ENCODE measurements at places on chromosomes 16 and 17.

GRCh38 chr17:43935926-43936261 lies 6.4 kb downstream of the PPY start:
- no peak for DNase-seq

DNA sequence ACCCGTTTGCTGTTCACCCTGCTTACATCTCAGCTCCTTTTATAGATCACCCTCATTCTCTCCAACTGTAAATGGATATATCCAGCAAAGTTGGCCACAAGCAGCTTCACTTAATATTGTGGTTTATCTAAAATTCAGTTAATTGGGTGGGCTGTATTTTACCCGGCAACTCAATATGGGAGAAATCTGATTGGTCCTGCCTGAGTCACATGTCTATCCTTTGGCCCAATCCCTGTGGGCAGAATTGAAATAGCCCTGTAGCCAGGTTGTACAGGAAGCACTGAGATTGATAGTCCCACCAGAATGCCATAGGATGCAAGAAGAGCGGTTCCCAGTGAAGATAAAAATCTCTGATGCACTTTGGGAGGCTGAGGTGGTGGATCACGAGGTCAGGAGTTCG lies 73.2 kb downstream of the AIPL1 start:
- DNase-seq = no peak

GRCh38 chr16:75235721-75236193 lies 15.7 kb downstream of the BCAR1 start:
- no peak for DNase-seq

- no peak for DNase-seq
Observed at GRCh38 chr16:28108590-28109247, 45.2 kb upstream of the GSG1L start.

DNA sequence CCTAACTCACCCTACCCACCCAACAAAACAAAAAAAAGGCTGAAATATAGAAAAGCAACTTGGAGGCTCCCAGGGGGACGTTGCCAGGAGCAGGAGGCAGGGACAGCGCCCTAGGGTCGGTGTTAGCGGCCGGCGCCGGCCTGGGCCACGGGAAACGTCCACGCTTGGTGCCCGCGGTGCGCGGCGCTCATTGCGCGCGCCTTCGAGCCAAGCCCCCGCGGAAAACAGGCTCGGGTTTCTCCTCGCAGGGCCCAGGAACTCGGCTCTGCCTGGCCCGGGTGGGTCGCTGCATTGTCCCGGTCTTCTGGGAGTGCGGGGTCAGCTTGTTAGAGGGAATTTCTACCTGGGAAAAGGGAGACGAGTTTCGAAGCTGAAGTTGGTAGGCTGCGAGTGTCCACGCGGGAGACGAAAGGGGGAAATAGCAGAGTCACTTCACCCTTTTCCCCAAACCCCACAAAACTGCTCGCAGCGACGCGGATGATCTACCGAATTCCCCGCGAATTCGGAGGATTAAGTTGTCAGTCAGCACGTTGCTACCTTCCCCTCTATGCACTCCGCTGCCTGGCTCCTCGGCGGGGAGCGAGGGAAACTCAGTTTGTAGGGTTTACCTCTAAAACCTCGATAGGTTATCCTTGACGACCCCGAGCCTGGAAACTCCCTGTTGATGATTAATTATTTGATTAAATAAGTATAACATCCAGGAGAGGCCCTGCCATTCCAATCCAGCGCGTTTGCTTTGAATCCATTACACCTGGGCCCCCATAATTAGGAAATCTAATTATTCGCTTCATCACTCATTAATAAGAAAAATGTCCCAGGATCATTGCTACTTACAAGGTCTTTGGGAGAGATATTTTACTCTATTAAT lies 751 bp upstream of the FOXC2 start:
- no peak for DNase-seq

GRCh38 chr17:27907976-27908558 lies 14.9 kb upstream of the LYRM9 start:
- DNase-seq = no peak

All from astrocyte of the cerebellum (primary cell).